Muscle of leg (tissue), 16 donors: ENCODE measurements at places on chromosomes 1 and 21.

DNA sequence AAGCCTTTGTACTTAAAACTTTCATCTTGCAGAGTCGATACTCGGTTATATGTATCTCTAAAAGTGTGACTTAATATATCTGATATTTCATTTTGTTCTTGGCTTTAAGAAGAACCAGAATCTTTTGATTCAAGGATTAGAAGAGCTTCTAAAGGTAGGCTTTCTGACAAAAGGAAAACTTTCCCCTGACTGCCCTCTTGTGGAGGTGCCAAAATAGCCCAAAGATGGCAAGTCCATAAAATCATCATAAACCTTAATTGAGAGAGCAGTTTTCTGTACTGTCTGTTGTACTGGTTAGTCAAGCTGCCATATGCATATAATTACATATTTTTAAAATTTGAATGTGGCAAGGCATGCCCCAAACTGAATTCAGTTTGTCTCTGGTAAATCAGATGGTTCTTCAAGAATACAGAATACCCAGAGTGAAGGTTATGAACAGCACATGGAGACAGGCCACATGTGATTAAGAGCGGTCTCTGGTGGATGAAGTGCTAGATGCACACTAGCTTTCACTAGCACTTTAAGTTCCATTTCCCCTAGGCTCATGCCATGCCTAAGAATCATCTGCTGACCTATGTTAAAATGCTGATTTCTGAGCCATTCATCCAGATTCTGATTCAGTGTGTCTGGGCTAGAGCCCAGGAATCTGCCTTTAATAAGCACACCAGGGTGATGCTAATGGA is 27.7 kb upstream of the ELAVL4 start:
- DNase-seq: no peak

DNA sequence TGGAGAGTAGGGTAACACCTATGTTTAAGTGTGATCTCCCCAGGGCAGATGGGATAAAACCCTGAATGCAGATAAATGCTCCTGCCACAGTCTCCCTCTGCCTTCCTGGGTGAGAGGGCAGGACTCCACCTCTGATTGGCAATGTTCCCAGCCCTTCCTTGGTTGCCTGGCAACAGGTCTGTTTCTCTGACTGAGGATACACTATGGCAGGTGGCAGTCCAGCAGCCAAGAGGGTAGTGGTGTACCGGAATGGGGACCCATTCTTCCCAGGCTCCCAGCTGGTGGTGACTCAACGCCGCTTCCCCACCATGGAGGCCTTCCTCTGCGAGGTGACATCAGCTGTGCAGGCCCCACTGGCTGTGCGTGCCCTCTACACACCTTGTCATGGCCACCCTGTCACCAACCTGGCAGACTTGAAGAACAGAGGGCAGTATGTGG is at the start of gene DCDC2B:
Gene DCDC2B, plus strand, starts transcription at position 199 of the 438 bp plus-strand sequence. Its CDS starts 5 bp downstream, at position 204.
- DNase-seq: peak; percentile 78

DNA sequence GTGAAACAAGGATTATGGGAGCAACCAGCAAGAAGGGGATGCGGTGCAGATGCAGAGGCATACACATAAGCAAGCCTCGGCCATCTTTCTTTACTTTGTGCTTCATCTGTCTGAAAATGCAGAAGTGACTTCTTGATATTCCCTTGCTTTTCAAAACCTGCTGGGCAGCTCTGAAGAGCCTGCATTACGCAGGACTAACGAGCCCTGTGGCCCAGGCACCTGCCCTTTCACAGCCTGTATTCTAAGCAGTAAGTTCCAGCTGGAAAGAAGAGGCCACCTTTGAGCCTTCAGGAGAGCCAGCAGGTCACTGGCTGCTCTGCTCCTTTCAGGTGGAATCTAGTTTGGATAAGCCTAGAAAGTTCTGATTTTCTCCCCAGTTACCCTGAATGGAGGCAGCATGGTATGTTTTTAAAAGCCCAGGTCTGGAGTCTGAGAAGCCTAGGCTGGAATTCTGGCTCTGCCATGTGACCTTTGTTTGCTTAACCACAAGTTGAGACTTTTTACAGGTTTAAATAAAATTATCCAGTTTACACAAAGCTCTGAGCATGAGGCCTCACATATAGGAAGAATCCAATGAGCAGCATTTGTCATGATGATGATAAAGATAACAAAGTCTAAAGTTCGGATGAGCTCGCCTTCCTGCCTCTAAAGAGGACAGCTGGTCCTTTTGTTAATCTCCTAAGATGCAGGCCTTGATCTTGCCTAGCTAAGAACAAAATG is 122.9 kb downstream of the UBR4 start:
- no peak for DNase-seq

DNA sequence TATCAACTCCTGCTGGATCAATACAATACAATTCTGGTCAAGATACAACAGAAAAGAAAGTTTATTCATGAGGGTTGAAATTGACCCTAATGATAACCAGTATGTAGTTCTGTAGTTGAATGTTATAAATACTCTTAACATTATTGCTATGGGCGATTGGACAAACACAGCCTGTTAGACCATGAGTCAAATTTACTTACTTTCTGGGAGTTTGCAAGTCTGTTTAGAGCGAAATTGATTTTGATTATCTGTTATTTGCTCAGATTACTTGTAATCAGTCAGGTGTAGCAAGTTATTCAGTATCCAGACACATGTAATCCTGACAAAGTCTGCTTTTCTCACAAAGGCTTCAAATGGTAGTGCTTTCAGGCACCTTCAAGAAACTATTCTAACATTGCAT is 216.6 kb upstream of the B3GALT2 start:
- no peak for DNase-seq

DNA sequence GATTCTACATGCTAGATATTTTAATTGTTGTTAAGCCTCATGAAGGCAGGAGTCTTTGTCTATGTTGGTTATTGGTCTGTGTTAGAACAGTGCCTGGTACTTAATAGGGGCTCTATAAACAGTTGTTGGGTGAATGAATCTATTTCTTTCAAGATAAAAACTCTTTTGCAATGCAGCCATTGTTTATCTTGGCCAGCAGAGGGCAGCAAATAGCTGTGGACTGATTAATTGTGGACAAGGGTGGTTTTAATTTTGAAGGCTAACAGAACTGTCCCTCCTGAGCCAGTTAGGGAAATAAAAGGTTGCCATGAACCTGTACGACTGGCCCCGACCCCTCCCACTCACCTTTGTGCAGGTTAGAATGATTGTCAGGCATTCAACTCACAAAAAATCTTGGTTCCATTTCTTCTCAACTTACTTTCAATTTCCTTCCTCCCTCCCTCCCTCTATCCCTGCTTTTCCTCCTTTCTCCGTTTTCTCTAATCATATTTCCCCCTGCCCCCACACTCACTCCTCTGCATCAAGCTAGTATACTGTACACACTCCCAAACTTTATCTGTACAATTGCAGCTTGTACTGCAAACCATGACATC is 66.3 kb upstream of the DIRAS3 start:
- DNase-seq: peak; percentile 72

DNA sequence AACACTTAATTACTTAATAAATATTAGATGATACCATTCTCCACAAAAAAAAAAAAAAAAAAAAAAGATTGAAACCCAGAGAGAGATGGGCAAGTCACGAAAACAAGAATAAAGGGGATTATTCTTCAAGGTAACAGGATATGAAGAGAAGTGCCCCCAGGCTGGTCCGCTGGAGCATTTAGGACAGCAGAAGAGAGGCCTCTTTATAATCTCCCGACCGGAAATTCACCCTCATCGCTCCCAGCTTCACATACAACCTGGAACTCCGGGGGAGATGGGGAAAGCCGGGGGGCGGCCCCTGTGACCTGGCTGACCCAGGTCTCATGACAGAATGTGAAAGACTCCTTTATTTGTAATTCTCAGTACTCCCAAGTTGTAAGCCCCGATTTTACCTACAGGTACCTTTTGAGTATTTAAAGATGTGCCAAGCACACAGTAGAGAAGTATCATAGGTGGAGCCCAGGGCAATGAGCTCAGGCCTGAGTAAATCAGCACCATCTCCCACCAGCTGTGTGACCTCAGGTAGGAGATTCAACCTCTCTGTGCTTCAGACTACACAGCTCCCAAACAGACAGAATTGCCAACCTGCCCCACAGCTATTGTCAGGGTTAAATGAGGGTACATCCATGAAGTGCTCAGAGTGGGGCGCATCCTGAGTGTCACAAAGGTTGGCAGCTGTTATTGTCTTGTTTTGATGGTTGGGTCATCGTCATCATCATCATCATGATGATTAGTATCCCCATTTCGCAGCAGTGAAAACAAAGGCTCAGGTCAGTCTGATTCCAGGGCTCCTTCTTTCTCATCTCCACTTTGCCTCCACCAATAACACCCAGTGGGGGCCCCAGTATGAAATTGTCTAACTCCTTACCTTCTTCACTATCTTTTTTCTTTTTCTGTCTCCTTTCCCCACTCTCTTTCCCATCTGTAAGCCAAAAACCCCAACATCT is 148.4 kb downstream of the PSMG1 start:
- no peak for DNase-seq

DNA sequence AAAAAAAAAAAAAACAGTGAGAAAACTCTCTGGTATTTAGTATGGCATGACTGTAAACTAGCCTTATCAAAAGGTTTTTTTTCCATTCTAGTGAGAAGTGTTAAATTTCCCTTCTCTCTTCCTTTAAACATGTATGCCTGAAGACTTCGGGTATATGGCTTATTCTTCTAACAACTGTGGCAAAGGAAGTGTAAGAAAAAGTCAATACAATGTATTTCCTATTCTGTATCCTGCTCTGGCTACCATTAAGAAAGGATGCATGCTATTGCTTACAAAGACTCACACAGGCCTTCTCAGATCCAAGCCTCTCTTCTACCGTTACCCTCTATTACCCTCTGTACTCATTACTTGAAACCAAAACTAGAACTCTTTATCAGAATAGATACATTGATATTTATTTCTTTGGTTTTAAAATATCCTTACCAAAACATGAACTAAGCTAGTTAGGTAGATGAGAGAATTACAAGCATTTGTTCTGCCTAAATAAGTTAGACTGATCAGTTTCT is 8.4 kb downstream of the CEPT1 start:
- no peak for DNase-seq

DNA sequence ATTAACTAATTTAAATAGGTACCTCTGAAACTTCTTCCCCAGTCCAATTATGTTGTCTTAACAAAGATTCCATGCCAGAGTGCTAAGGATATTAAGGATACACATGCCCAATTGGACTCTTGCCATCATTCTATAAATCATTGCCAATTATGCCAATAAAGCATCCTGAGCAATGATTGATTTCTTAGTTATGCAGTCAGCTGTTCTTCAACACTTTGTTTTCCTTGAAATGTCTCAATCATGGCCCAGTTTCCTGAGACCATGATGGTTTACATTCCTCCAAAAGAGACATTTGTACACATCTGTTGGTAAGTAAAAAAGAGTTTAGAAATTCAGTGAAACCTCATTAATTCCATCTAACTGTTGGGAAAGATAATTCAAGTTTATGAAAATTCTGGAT is 180.4 kb upstream of the PKN2 start:
- no peak for DNase-seq

DNA sequence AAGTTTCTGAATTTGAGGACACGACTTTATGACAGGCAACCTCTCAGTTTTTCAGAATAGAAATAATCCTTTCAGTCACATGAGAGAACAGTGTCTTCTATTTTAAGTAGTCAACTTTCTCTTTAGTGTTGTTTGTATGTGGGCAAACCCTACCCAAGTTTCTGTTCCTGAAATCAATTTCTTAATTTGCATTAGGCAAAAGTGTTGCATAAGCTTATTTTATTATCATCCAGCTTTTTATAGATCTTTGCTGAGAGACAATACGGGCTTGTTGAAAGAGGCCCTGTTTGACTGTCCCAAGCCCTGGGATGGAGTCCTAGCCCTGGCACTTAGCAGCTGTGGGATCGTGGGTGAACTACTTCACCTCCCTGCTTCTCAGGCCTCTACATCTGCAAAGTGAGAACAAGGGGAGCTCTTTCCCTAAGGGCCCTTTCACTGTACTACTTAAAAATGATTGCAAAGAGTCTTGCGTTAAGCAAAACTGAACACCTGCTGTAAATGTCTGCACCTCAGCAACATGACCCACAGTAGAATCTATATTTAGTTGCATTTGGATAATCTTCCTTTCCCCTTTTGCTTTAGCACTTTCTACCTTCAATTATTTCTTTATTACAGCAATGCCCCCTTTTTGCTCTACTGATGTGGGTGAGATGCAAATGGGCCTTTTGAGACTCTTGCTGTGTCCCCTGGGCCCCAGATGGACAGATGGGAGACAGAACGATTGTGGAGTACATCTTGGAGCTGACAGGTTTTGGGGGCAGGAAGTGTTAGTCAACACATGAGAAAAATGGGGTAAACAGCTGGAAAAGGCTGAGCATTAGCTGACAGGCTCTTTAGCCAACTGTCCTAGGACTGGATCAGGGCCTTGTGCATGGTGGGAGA is 41.0 kb upstream of the SCAF4 start:
- DNase-seq: peak; percentile 22

DNA sequence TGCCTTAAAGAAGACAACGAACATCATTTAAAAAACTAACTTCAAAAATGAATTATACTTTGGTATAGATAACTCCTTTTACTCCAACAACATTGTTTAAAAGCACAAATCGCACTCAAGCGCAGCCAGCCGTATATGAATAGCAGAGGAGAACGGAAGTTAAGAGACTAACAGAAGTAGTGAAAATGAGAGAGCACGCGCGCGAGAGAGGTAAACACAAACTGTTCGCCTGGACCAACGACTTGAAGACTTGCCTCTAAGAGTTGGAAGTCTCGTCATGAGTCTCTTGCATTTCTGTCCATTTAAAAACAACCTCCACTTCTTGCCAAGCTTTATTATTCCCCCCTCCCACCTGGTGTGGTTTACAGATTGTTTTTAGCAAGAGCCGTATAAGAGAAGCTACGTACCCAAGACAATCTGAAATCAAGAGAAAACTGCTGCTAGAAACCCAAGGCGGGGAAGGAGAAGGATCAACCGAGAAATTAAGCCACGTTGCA is 479 bp downstream of the SELENOF start:
- peak; percentile 66 for DNase-seq

GRCh38 chr1:66850989-66851388 is 49.9 kb upstream of the INSL5 start:
- no peak for DNase-seq

GRCh38 chr1:227938911-227939790 is 8.6 kb downstream of the WNT9A start:
- no peak for DNase-seq

DNA sequence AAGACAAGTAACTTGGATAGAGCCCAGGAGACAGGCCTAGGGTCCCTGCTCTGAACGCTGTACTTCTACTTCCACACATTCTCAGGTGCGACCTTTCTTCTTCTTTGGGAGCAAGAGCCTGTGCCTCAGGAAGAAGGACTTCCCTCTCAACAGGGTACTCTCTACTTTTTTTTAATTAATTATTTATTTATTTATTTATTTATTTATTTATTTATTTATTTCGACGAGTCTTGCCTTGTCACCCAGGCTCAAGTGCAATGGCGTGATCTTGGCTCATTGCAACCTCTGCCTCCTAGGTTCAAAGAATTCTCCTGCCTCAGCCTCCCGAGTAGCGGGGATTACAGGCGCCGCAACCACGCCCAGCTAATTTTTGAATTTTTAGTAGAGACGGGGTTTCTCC is 361.6 kb downstream of the FAM72C start:
- no peak for DNase-seq

GRCh38 chr1:7659514-7659913 is 111.6 kb upstream of the VAMP3 start:
- DNase-seq: no peak

GRCh38 chr1:84008631-84009030 is 9.7 kb upstream of the TTLL7 start:
- DNase-seq: no peak

- DNase-seq: peak; percentile 85
Measured at GRCh38 chr1:18948913-18949685, 7.4 kb downstream of the IFFO2 start.
